ENCODE measurements at places on chromosomes 5 and 9.
A peak's percentile ranks its signal among the peaks of the same experiment; 100 is the strongest.

DNA sequence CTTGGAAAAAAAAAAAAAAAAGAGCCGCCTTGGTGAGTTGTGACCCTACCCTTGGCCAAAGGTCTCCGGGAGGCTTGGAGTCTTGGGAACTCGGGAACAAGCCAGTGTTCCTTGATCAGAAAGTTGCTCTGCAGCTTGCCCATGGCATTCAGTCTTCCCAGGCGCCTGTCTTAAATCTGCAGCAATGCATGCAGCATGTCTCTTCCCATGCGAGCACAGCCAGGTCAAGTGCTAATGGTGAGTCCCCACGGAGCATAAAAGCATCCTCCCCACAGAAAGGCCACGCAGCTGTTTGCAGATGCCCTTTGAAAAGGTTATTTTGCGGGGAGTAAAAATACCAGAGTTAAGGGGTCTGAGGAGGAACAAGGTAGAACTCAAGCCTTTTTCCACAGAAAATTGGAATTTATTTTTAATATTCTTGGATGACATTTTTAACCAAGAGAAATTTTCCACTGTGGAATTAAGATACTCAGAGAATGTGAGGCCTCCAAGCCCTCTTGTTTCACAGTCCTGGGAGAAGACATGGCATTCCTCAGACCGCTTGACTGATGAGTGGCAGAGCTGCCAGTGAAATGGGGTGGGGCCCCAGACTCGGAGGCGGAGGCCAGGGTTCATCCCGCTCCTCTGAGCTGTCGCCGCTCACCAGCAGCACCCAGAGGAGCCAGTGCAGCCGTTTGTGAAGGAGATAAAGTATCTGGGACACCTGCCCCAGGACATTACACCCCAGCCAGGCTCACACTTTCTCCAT is 81.6 kb downstream of the CYFIP2 start:
- DNase-seq, result no peak

DNA sequence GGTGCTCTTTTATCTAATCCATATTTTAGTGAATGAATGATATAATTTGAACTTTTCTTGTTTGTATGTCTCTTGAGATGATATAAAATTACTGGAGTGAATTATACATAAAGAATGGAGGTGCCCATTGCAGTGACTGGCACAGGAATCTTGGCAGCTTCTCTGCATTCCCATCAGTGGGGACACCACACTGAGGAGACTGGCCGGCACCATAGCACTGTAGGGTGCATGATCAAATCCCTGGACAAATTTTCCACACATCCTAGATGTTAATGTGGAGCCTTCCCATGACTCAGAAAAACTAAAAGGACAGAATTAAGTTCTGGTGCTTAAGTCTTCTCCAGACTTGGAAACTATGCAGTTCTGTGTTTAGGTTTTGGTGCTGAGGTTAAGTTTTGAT is 124.1 kb downstream of the CEP120 start:
- DNase-seq, result no peak

- DNase-seq, result no peak
Measured at GRCh38 chr5:1552521-1553255, 28.9 kb upstream of the LPCAT1 start.

DNA sequence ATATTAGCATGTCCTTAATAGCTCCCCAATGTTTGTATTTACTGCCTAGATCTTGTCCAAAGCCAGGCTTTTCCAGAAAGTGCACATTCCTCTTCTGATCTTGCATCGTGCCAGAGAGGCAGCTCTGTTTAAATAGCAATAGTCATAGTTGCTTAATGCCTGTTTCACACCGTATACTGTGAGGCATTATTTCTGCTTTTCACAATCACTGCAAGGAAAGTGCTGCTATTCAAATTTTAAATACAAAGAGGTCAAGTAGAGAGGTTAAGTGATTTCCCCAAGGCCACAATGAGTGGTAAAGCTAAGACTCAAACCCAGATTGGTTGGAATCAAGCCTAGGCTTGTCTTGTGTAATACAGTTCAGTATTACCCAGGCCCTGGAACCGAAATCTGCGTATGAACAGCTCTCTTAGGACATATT is 153.6 kb downstream of the SNX18 start:
- no peak for DNase-seq

- no peak for DNase-seq
Measured at GRCh38 chr9:131815970-131816873, 76.3 kb upstream of the RAPGEF1 start.

DNA sequence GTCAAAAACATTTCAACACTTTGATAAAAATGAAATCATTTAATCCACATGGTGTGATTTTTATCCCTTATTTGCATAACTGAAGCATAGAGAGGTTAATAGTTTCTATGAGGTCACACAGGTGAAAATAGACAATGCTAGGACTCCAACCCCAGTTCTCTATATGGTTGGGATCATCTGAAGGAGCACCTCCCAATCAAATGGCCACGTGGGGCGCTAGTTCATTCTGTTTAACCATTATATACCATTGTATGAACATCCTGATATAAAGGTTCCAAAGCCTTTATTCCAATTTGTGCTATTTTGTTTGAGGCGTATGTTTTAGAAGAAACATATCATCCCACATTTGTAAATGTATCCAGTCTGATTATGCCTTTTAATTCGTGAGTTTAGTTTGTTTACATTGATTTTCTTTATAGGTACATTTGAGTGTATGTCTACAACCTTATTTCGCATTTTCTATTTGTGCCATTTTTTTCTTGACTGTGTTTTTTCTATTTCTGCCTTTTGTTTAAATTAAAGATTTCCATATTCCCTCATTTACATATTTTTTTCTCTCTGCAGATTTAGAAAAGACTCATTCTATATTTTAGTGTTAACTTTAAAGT is 1092.0 kb downstream of the MAT2B start:
- peak; percentile 2 for DNase-seq

- DNase-seq, result no peak
Measured at GRCh38 chr5:116242343-116242742, 157.5 kb downstream of the COMMD10 start.

DNA sequence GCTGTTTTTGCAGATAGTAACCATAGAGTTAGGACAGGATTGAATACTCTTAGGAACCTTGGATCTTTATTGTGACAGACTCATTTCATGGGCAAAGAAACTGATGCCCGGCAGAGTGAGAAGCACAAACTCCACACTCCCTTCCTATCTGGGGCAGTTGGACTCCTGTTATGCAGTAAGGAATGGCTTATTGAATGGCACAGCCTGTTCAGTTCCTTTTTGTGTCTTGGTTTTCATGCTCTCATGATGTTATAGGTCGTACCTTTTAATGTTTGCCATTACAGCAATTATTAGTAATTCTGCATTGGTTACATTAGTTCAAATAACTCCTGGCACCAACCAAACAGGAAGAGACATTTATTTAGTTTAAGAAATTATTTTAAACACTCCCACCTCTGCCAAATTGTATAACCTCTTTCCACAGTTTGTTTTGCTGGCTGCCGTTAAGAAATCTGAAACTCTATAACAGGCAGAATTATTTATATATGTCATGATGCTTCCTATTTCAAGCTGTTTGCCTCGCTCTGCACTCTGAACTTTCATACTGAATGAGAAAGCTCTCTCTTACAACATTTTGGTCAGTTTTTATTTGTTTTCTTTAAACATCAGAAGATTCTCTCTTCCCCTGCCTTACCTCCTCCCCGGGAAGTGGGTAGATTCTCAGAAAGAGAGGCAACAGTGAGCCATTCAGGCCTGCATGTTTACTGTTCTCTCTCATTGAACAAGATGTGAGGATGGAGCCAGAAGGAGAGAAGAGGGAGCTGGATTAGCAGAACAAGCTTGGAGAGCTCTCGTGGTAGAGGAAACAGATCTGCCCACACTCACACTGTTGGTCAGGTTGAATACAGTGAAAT is 144.4 kb downstream of the ARHGEF28 start:
- DNase-seq, result no peak

DNA sequence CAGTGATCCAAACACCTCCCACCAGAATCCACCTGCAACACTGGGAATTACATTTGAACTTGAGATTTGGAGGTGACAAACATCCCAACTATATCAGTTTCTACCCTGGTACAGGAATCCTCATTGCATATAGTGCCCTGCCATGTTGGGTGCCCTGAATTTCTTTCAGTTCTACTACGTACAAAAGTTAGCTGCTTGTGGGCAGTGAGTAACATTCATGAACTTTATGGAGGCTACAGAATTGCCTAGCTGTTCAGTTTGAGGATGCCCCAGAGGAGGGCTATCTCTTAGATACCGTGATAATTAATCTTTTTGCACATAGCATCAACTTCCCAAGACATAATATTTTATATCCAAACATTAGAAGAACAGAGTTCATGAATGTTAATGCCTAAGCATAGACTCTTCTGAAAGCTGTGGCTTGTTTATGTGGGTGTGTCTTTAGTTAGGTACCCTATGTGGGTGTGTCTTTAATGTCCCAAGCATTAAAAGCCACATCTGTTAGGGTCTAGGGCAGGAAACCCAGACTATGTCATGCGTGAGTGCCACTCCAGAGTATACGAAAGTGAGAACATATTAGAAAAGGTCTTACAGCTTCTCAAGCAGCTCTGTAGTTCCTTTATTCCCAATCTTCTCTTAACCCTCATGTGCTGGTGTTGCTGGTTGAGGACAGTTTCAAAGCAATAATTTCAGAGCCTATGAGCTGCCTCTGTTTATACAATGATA is 47.0 kb upstream of the CHD1 start:
- no peak for DNase-seq

Data from stimulated activated CD4-positive, alpha-beta T cell treated with anti-CD3 and anti-CD28 coated beads, Interleukin-15, amount 100 ng/mL, for 24 hours (primary cell).